Stimulated activated CD4-positive, alpha-beta T cell treated with anti-CD3 and anti-CD28 coated beads, Interleukin-15, amount 100 ng/mL, for 24 hours (primary cell): ENCODE measurements at places on chromosomes 11 and 22.
A peak's percentile ranks its signal among the peaks of the same experiment; 100 is the strongest.

DNA sequence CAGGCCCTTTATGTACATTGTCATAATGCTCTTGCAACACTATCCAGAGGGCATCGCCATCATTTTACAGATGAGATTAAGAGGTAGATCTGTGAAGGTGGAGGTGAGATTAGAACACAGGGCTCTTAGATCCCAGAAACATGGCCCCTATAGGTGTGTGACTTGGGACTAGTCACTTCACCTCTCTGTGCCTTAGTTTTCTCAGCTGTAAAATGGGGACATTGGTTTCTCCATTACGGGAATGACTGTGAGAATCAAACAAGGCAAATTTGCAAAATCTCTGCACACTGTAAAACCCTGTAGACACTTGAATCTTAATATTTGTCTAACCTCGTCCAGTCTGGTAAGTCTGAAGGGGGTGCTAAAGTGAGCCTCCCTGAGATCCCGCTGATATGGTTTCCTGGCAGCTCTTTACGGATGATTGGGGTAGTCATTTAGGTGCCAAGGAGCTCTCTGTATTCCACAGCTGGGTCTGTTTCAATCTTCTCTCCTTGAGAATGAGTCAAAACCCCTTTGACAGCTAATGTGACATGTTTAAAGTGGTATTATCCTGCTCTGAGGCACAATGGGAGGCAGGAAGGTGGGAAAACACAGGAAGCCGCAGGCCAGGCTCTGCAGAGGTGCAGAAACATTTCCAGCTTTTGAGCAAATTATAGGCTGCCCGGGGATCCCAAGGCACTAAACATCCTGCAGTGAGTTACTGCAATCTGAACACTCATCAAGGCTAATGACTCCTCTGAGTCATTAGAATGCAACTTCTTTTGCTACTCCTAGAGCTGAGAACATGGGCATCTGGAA lies 140.8 kb downstream of the CCDC81 start:
- no peak for DNase-seq

DNA sequence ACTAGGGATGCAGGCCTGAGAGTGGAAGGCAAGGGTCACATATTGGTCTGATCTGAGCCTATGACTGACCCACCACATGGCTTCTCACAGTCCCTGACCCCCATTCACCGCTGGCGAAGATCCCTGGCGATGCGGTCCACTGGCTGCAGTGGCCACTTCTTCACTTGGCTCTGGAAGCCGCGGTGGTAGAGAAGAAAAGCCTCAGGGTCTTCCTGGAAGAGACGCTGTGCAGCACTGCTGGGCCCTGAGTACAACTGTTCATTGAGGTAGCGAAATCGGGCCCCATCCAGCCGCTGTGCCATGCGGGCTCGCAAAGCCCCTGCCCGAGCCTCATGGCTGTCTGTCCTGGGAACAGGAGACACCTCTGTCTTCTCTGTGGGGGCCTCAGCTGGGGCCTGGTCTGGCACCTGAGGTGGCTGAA lies 2.4 kb downstream of the RRP8 start:
- no peak for DNase-seq

DNA sequence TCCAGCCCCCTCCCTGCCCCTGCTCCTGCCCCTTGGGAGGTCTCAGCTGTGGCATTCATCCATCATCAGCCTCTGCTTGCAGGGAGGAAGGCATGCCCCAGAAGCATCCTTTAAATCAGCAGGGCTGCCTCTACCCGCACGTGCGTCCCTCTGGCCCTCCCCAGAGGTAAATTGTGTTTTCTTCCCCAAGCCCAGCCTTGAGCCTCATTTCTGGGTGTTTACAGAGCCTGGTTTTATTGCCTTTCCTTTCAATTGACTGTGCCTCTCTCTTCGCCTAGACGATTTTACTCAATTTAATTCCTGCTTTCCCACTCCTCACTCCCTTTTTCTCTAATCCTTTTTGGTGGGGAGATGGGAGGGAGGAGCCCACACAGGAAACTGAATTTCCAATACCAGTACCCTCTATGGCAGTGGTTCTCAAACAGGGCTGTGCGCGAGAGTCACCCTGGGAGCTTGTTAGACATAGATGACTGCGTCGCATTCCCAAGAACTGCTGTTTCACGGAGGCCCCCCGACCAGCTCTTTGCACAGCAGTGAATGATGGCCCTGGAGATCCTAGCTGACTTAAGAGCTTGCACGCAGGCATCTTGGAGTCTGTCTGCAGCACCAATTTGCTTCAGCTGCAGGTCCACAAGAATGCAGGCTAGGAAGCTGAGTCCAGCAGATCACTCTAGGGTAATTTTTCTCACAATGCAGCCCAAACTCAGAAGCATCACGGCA lies 15.1 kb upstream of the OAF start:
- no peak for DNase-seq

GRCh38 chr11:6824136-6824823 lies 21.2 kb upstream of the OR10A5 start:
- no peak for DNase-seq

DNA sequence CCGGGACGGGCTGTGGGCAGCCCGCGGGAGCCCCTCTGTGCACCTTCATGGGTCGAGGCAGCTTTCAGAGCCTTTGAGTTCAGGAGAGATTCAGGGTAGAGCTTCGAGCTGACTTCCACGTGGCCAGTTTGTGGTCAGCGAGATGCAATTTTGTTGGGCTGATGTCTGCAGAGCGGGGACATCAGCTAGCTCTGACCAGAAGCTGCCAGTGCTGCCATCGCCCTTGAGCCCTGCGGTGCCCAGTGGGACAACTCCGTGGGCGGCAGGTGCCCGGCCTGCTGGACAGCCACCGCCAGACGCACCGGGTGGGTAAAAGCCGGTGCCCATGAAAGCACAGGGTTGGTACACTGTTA lies 719 bp downstream of the TALDO1 start:
- no peak for DNase-seq

DNA sequence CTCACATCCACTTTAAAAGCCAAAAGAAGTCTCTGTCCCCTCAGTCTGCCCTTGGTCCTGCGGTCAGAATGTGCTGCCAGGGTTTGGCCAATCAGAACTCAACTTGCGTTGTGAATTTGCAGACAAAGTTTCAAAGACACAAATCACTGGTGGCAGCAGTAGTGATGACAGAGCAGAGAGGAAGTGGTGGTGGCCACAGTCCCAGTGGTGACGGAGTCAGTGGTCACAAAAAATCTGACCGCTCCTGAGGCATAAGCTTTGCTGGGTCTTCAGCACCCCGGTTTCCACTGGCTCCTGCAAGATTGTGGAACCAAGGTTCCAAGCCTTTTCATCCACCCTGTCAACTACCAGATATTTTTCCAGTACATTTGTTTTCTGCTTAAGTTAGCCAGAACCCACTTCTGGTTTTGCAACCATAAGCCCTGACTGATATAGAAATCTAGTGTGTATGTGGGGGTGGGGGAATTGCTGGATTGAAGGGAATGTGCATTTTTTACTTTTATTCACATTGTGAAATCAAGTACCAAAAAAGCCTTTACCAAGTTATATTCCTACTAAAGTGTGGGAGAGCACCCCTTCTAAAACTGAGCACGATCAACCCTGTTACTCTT lies 112.3 kb downstream of the TMPRSS5 start:
- DNase-seq = peak; percentile 5

DNA sequence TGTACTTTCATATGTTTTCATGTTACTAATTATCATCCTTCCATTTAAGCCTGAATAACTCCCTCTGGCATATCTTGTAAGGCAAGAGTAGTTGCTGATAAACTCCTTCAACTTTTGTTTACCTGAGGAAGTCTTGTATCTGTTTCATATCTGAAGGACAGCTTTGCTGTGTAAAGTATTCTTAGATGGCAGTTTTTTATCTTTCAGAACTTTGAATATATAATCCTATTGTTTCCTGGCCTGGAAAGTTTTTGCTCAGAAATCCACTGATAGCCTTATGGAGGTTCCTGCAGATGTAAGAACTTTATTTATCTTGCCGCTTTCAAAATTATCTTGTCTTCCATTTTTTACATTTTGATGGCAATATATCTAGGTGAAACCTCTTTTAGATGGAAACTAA lies 69.1 kb downstream of the KCNQ1OT1 start:
- no peak for DNase-seq
